ENCODE measurements at places on chromosomes 6 and 20.

GRCh38 chr20:19820555-19821211 lies 62.6 kb downstream of the RIN2 start:
- DNase-seq: no peak

DNA sequence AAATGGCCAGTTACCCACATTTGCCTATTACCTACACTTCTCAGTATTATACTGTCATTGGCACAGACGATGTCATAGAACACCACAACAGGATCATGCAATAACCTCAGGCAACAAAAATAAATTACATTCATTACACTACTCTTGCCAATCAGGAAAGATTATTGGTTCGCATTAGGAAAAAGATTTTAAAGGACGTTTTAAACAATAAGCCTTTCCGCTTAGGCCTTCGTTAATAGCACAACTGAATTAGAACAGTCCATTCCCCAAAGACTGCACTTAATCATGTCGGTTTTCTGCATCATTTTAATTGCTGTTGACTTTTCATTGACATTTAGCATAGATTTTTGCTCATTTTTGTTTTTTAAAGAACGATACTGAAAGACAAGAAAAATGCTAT lies 912 bp upstream of the SENP6 start:
- no peak for DNase-seq

DNA sequence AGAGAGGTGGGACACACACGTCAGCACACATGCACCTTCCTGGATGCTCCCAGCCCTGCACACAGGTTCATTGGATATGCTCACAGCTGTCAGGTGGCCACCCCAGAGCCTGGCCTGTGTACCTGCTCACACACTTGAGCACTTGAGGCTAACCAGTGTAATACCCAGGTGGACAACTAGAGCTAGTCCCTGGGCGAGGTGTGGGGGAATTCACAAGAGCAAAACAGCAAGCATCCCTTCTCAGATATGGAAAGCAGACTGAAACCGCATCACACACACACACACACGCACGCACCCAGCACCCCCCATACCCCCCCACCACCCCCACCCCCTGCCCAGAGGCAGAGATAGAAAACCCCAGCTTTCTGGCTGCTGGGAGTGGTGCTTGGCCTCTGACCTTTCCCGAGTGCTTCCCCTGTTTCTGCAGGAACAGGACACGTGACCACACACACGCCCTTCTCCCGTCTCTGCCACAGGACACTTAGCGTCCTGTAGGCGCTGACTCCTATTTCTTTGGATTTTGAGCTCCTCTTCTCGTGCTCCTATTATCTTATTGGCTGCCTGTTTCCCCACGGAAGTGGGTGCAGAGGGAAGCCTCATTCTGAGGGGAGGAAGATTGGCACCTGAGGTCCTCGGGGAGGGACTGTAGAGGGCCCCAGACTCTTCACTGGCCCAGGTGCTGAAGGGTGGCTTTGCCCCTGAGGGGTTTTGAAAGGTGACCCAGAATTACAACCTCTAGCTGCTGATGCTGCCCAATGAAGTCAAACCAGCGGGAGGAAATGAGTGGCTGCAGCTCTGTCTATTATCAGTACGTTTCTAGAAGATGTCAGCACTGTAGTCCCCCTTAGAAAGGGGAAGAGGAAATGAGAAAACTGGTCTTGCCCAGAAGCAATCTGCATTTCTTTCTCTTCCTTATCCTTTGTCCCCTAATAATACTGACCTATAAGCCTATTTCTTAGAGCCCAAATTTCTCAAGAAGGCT lies 65.8 kb downstream of the SYTL3 start:
- no peak for DNase-seq

DNA sequence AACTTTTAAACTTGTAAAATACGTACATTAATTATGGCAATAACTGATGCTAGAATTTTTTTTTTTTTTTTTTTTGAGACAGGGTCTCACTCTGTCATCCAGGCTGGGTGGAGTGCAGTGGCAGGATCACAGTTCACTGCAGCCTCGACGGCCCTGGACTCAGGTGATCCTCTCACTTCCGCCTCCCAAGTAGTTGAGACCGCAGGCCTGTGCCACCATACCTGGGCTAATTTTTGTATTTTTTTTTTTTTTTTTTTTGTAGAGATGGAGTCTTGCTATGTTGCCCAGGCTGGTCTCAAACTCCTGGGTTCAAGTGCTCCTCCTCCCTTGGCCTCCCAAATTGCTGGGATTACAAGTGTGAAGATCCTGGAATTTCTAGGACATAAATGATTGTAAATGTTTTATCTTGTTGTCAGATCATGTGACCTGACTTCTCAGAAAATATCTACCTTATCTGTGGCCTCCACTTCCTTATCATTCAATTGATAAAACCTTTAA lies 2.2 kb upstream of the CD2AP start:
- no peak for DNase-seq

DNA sequence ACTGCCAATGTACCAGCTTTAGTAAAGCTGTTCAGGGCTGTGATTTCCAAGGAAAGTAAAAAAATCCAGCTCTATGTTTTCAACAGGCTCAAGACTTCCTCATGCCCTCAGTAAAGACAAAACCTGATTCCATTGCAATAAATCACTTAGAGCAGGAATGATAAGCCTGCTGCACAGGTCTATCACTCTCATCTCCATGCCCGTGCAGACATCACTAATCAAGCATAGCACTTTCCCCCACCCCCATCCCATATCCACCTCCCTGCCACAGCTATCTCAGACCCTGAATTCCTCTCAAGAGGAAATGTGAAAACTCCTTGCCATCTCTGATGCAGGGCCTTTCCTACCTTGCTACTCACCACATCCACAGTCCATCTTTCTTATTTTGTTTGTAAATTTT lies 554.9 kb downstream of the MAFB start:
- DNase-seq: no peak

DNA sequence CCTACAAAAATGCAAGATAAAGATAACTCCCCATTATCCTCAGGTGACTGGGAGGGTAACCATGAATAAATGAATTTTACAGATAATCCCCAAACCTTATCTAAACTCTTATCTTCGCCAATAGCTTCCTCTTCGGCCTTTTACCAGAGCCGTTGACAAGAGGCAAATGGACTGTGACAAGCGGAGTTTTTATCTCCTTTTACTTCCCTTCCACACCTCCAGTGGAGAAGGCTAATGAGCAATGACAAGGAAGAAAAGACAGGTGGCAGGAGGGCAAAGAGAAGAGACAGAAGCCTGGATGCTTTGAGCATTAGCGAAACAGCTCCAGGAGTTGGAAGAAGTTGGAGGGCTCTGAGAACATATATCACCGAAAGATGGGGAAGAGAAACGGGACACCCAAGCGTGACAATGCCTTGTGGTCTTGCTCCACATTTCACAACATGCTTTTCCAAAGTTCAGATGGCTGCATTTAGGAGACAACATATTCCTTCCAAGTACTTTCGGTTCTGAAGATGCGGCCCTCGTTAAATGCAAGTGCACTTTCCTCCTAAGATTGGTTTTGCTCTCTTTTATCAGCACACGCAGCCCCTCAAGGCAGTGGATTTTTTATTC lies 69.2 kb downstream of the PRDM1 start:
- DNase-seq: no peak

GRCh38 chr6:21769405-21769861 lies 175.9 kb downstream of the SOX4 start:
- DNase-seq: no peak

- no peak for DNase-seq
These were observed 135.1 kb downstream of the AGPAT4 start for GRCh38 chr6:161138543-161139303.

- no peak for DNase-seq
These were observed 55.0 kb upstream of the PCSK2 start for GRCh38 chr20:17171746-17172280.

DNA sequence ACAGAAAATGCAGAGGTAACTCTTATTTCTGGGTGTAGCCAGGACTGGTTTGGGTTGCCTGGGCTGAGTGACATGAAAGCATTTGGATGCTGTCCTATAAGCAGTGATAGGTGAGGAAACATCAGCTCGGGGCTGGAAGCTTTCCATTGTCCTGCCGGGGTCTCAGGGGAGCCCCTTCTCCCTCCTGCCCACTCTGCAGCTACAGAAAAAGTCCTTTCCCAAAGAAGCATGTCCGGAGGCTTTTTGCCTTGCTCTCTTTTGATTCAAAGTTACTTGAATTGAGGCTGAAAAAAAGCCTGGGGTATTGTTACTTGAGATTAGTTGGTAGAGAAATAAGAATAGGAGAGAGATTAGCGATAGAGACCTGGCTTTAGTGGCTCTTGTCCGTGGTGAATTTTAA lies 90.7 kb upstream of the ZNFX1 start:
- no peak for DNase-seq

DNA sequence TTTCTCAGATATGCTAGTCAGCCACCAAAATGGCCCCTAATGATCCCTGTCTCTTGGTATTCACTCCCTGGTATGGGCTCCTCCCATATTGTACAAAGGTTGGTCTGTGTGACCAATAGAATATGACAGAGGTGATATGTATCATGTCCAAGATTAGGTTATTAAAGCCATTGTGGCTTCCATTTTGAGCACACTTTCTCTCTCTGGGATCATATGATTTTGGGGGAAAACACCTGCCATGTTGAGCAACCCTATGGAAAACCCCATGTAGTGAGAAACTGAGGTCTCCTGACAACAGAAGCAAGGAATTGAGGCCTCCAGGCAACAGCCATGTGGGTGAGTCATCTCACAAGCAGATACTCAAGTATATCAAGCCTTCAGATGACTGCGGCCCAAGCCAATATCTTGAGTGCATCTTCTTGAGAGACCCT lies 7.1 kb upstream of the ZNF318 start:
- no peak for DNase-seq

DNA sequence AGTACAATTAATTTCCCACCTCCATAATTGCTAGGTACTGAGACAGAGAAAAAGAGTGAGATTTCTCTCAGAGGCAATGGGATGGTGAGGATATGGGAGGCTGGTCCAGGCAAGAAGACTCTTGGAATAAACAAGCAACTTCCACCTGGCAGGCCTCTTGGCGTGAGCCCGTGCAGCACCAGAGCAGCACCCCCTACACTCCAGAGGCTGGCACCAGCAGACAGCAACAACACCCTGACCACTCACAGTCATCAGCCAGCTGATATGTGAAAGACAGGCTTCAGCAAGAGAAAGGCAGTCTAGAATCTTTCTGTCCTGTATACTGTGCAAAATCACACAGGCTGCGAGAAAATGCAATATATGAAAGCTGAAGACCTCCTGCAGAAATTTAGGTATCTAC lies 59.7 kb downstream of the KIF13A start:
- DNase-seq: no peak

- DNase-seq: no peak
These were observed 275.6 kb upstream of the SUPT3H start for GRCh38 chr6:45653117-45653883.

DNA sequence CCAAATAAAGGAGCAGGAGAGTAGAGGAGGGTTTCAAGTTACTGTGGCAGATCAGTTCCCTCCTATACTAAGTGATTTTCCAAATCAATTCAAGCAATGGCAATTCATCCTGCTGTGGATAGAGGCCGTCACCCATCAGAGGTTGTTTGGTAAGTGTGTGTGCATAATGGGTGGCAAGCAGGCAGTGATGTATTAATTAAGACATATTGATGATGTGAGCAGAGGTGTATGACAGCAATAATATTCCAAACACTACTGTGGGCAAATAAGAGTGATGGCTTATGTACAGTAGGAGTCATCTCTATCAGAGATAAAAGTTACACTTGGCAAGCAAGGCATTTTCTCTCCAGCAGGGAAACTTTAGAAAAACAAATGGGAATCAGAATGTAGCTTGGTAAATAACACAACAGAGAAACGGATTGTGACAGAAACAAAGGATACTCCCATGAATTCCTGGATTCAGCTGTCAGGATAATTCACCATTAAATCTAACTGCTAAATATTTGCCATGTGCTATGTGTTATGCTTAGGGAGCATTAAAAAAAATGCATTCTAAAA lies 196.3 kb downstream of the KHDC1L start:
- DNase-seq: no peak

DNA sequence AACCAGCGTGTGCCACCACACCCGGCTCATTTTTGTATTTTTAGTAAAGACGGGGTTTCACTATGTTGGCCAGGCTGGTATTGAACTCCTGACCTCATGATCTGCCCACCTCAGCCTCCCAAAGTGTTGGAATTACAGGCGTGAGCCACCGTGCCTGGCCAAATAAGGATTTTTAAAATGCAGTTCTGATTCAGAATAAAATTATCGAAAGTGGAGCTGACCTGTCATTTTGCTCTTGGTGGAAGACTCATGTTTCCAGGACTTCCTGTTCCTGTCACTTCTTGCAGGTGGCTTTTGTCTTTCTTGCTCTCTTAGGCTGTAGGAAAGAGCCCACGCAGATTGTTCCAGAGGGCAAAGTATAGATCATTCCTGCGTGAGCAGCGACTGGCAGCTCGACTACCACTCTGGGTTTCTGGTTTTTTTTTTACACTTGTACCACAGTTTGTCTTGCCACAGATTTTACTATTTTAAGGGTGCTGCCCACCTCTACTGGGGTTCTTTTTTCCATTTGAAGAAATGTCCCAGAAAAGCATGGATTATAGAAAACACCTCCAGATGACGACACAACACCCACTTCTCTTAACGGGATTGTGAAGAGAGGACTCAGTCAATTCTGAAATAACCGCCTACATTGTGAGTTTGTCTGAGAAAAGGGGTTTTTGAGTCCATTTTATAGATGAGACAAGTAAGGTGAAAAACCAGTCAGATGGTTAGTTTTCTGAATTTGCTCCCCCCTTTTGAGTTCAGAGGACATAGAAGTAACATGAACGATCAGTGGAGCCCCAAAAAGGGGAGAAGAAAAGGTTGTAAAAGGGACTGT lies 7.5 kb downstream of the JARID2 start:
- DNase-seq: no peak

DNA sequence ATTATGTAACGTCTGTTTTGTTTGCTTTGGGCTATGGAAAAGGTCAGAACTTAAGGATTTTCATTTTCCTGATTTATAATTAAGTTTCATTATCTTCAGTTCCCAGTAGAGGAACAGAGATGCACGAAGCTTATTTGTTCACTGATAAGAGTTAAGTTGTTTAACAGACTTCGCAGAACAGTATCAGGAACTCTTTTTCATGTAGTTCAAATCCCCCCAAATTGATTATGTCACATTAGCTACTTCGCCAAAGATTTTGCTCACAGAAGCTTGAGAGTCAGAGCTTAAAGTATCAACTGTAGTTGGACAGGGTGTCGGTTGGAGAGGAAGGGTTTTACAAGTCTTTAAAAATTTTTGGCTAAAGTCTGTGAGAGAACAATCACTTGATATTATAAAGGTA lies 43.4 kb downstream of the ZHX3 start:
- no peak for DNase-seq

GRCh38 chr6:33251395-33252012 lies 20.2 kb downstream of the VPS52 start:
- no peak for DNase-seq

GRCh38 chr6:28884423-28885131 lies 39.2 kb downstream of the TRIM27 start:
- no peak for DNase-seq

Measured in cerebellar nuclear complex (tissue), 1 donor.